ENCODE measurements at places on chromosomes 4 and X.

GRCh38 chrX:135713795-135714194, 356 bp downstream of the CT45A1 start:
- no peak for DNase-seq

- DNase-seq = no peak
Observed at GRCh38 chr4:8383016-8383415, 57.5 kb downstream of the ACOX3 start.

GRCh38 chr4:176575141-176575730, 217.5 kb downstream of the VEGFC start:
- DNase-seq = no peak

GRCh38 chrX:75748431-75748830, 36.6 kb downstream of the MAGEE2 start:
- DNase-seq = no peak

DNA sequence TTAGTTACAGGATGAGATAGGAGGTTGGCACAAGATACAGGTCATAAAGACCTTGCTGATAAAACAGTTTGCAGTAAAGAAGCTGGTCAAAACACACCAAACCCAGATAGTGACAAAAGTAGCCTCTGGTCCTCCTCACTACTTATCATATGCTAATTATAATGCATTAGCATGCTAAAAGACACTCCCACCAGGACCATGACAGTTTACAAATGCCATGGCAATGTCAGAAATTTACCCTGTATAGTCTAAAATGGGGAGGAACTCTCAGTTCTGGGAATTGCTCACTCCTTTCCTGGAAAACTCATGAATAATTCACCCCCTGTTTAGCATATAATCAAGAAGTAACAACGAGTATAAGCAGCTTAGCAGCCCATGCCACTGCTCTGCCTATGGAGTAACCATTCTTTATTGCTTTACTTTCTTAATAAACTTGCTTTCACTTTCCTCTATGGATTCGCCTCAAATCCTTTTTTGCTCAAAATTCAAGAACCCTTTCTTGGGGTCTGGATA, 1254.4 kb downstream of the PCDH7 start:
- no peak for DNase-seq

GRCh38 chr4:36196145-36196913, 48.0 kb downstream of the ARAP2 start:
- no peak for DNase-seq

DNA sequence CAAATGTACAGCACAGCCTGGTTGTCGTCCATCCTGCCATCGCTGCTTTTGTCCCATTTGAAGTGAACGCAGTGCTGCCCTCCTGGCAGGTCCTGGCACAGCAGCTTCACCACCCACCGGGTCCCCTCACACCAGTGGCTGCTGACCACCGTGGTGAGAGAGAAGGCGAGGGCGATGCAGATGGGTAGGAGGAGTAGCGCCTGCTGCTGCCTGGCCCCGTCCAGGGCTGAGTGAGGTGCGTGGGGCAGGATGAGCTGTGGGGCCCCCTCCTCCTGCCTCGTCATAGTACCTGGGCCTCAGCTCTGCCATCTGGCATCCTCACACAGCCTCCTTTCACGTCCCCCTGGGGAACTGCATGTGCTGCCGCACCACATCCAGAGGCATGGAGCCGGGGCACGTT, 1.8 kb downstream of the DCAF8L2 start:
- no peak for DNase-seq

DNA sequence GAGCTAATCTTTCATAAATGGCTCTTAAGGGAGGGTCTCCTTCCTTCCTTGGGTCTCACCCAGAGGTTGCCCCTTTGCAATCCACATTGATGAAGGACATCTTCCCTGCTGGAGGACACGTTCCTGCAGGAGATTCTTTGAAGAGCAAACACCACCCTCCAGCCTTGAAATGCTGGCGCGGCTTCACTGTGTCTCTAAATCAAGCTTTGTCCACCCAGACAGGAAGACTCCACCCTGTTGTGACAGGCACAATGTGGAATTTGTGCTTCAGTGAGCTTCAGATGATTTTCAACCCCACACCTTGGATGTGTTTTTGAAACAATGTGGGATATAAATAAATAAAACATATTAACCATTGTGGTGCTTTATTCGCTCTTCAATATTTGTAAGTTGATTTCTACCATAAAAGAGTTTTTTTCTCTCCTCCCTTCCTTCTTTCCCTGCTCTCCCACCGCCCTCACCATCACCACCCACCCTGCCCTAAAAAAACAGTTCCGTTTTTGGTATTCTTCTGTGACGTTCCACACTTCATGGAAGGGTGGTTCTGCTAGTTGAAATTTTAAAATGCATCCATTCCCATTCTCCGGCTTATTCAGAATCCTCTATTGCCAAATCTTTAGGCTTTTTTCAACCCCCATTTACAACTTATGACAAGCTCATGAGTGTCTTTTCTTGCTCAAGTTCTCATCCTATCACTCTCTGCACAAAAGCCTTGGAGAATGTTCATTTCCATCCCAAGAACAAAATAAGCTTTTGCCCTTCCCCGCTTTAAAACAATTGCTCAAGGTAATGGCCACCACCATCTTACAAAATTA, 264.3 kb downstream of the RAPGEF2 start:
- no peak for DNase-seq

GRCh38 chrX:107675823-107676555, 47.7 kb downstream of the PRPS1 start:
- DNase-seq = no peak

DNA sequence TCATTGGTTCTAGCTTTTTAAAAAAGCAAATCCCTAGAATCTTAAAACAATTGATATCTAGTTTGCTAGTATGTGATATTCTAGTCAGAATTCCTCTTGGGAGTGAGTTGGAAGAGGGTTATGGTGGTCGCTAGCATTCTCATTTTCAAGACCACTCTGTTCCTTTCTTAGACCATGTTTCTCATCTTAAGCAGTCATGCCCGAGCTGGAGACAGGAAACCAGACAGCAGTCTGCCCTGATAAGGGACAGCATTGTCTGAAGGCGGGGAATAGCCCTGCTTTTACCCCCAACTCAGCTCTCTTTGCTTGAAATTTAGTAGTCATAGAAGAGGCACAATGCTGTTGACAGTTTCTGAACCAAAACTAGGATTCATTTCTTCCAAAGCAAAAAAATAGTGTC, 5.2 kb downstream of the KLF3 start:
- DNase-seq = no peak

- DNase-seq = no peak
Observed at GRCh38 chr4:162957521-162958143, 209.1 kb downstream of the NAF1 start.

DNA sequence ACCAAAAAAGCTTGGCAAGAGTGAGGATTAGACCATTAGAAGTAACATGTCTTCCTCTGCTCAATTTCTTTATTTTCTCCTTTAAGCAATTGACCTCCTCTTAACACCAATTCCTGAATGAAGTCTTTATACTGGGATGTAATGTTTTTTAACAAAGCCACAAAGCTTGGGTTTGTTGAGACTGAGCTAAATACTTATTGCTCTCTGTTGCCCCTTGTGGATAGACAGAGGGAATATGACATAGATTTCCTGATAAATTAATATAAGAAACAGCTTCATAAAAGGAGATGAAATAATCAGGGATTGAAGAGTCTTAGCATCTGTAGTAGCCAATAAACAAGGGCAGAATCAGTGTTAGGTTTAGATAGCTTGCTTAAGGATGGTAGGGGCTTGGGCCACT, 57.6 kb downstream of the CCDC160 start:
- DNase-seq = no peak

- peak; percentile 59 for DNase-seq
Observed at GRCh38 chr4:336099-336892, 1.3 kb upstream of the ZNF141 start.
